ENCODE measurements at places on chromosomes 2 and 18.

DNA sequence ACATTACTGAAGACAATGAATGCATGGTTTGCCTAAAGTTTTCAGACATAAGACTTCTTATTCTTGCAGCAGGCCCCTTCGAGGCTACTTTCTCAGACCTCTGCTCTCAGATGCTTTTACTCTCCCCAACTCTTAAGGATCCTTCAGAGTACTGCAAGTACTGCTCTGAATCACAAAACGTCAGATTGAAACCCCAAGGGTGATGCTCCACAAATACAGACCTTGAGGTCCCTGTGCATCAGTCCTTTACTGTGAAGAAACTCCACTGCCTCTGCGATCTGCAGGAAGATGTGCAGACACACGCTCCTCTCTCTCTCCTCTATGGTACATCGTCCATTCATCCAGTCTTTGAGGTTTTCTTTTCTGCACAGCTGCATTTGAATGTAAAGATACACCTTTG, 52.8 kb downstream of the EIF2AK3 start:
- no peak for DNase-seq

GRCh38 chr18:48817021-48817461, 133.7 kb downstream of the SMAD7 start:
- no peak for DNase-seq

GRCh38 chr2:158637357-158637756, 157.8 kb upstream of the DAPL1 start:
- no peak for DNase-seq

- no peak for DNase-seq
Observed at GRCh38 chr18:67300498-67300897, 216.0 kb downstream of the DSEL start.

GRCh38 chr2:219713110-219713509, 85.7 kb downstream of the SLC4A3 start:
- no peak for DNase-seq

- DNase-seq, result no peak
Observed at GRCh38 chr2:207230261-207231105, 64.7 kb upstream of the KLF7 start.

DNA sequence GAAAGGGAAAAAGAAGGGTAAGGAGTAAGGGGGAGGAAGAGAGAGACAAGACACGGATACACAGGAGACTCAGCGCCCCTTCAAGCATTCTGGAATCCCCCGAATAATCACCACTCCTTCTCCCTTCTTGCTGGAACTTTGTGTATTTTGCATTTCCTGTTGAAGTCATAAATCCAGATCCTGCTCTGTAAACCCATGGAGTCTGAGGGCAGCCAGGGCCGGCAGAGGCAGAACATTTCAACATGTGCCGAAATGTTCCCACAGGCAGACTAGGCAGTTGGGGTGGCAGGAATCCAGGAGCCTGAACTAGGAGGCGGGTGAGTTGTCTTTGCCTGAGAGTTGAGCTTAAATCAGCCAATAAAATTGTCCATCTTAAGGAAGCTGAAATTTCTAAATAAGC, 193.1 kb downstream of the SH3RF3 start:
- no peak for DNase-seq

GRCh38 chr18:59908799-59909198, 9.0 kb downstream of the PMAIP1 start:
- DNase-seq, result no peak

- no peak for DNase-seq
Observed at GRCh38 chr18:54223568-54224241, 764 bp downstream of the MBD2 start.

GRCh38 chr18:60197671-60198462, 174.7 kb downstream of the MC4R start:
- DNase-seq, result no peak

DNA sequence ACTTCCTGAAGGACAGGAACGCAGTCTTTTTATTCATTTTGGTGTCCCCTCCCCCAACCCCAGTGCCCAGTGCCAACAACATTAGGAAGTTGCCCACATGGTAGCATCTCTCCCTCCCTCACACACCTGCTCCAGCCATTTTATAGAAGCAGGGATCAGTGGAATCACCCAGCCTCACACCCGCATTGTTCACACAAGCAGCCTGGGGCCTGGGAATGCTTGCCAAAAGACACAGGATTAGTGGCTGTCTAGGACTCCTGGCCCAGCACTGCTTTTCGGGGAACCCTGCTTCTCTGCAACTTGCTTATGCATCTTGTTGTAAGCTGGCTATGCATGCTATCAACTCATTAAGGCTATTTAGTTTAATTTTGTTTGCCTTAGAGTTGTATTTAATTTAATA, 17.9 kb downstream of the TMEM37 start:
- DNase-seq, result no peak

DNA sequence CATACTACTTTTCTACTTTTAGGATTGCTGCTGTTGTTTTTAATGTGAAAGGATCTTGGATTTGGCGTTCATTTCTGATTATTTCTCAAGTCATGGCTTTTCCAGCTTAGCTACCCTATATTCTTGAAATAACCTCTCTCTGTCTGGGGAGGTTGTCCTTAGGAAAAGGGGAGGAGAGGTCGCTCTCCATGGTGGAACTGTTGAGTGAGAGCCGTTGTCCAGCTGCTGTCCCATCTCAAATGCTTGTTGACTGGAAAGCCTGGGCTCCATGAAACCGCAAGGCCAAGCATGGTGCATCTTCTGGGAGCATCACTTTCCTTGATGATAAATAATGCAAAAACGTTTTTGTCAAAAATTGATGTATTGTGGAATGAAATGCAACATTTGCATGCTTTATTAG, 479.1 kb upstream of the RAB12 start:
- DNase-seq, result no peak

DNA sequence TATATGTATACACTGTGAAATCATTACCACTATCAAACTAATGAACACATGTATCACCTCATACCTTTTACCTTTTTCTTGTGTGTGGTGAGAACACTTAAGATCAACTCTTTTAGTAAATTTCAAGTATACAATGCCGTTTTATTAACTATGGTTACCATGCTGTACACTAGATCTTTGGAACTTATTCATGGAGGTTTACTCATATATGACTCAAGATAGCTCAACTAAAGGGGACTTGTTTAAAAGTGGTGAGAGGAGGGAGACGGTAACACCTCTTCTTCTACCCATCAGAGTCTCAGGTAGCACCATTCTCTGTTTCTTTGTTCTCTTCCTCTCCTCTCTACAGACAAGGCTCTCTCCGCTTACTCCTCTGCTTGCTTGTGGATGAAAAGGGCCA, 36.1 kb upstream of the TMEM178A start:
- no peak for DNase-seq

DNA sequence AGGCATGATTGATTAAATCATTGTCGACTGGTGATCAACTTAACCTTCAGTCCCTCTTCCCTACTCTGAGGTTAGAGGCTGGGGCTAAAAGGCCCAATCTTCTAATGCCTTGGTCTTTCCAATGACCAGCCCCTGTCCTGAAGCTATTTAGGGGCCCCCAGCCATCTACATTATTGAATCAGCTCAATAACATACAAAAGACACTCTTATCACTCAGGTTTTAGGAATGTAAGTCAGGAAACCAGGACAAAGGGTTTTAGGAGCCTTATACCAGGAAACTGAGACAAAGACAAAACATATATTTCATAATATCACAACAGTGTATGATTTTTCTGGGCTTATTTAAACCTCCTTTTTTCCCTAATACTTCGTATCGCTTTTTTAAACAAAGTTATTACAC, 198.6 kb downstream of the RNF152 start:
- DNase-seq, result no peak

DNA sequence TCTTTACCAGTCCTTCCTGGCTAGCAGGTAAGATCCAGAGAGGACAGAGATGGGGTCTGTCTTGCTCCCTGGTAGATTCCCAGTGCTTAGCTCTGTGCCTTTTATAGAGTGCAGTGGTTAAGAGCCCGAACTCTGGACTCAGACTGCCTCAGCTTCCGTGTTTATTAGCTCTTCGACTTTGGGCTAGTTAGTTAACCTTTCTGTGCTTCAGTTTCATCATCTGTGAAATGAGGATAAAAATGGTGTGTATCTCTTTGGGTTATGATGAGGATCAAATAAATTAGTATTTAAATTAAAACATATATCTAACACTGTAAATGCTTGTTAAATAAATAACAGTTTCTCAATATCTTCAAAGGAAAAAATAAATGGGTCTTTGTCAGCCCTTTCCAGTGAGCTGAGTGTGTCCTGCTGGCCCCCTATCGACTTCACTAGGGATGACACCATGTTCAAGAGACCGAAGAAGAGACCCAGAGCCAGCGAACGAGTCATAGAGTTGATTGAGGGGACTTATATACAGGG, 38.2 kb downstream of the CERS6 start:
- DNase-seq, result no peak

DNA sequence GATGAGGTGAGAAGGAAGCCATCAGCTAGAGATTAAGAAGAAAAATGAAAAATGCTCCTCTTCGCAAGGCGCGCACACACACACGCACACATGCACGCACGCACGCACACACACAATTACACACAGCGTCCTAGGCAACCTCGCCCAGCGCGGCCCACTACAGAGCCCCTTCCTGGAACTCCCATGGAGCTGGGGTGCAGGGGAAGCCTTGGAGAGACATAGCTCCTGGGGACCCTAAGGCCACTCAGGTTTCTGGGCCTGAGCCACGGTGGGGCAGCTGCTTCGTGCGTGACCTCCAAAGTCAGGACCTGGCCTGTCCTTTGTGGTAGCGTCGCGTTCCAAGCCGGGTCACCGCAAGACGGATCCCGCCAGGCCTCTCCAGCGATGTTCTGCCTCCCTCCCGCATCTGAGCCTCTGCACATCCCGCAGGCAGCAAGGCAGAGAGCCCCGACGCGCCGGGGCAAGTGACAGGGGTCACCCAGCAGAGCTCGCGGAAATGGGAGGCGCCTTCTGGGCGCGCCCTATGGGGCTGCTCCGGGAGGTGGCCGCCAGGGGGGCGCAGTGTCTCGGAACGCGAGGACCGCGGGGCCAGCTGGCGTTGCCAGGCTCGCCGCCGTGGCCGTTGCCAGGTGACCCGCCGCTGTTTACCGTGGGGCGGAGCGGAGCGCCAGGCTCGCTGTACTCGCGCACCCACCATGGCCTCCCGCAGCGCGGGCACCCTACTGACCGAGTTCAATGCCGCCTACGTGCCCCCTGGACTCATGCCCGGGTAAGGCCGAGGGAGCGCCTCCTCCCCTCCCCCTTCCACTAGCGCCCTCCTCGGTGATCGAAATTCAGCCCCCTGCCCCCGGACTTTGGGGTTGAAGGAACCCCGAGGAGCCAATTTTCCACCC, 79.0 kb downstream of the CIB4 start:
- DNase-seq, result no peak

DNA sequence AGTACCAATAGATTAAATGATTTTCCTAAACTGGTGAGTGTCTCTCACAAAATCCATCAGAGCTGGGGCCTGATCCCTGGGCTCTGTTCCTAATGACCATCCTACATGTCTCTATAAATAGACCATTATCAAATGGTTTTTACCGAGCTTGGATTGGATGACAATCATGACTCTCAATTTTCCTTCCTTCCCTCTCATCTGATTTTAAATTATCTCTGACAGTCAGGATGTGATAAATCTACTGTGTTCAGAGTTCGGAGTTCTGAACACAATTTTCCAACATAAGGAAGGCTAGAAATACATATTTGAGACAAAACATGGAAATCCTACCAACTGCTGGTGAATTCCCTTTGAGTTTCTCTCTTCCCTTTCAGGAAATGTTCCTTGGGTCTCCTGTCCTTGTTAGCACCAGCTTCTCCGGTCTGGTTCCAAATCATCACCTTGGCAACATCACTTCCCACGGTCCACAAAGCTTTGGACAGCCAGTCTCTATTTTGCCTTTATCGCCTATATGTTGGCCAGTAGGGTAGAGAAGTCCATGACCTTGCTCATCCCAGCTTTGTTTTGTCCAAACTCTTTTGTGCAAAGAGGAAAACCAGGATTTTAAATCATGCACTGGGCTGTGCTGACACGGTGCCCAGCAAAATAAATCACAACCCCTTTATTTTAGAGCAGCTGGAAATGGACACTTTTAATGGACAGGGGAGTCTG, 139.6 kb upstream of the ITGA6 start:
- DNase-seq, result no peak

- DNase-seq, result no peak
Observed at GRCh38 chr2:120745420-120746111, 9.9 kb downstream of the GLI2 start.

- no peak for DNase-seq
Observed at GRCh38 chr2:226136739-226137138, 662.9 kb downstream of the IRS1 start.

GRCh38 chr2:200258881-200259576, 47.5 kb upstream of the SPATS2L start:
- DNase-seq, result no peak

DNA sequence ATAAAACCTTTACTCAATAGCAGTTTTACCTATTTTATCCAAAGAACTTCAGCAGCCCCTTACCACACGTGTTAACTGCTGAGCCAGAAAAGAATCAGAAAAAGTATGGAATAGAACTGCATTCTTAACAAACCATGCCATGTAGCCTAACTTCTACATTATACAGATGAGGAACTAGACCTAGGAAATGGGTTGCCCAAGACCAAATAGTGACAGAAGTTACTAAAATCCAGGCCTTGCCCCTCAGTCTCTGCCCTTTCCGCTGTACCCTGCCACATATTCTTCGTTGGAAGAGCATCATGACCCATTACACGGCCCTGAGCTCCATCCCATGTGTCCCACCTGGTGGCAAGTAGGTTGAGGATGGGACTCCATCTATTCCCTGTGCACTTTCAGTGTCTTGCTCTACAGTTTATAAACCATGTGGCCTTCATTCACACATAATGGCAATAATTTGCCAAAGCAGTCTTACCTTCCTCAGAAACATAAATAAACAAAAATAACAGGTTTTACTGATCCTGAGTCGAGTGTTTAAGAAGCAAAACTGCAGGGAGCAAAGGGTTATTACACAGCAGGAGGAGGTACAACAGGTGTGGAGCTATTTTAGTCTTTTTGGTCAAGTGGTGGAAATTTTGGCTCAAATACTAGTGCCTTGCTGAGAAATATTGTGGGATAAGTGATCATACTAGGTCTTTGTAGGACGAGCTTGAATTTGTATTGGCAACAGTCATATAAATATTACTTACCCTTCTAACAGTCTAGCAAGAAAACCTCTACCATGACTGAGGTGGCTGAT, 46.5 kb downstream of the HNRNPLL start:
- no peak for DNase-seq

DNA sequence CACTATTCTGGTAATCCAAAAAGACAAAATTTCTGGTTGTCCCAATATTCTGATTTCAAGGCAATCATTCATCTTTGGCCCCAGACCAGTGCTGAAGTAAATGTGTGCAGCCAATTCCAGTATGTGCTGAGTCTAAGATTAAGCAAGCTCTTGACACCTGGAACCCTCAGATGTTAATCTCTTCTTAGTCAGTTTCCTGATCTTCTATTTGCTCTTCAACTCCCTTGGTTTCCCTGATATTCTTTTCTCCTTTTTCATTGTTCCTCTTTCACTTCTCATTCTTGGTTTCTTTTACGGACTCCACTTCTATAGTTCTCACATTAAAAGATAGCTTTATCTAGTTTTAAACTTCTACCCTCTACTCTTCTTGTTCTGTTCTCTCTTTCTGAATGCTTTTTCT, 445.7 kb upstream of the FANCL start:
- no peak for DNase-seq

GRCh38 chr18:572091-572830, 7.9 kb upstream of the CETN1 start:
- no peak for DNase-seq

Data from NCI-H187 treated with DMSO at 0.1 percent for 48 hours (cell line).